B cell (primary cell): ENCODE measurements at places on chromosomes 2 and 18. TPM values are rescaled to one million over a fixed set of nuclear protein-coding genes. Genes with fewer than 3 reads are reported as not detected.

The LRRC30 gene
- not detected in 2 replicates for total RNA-seq

GRCh38 chr2:20925265-20925889, 102.5 kb upstream of the LDAH start:
- DNase-seq: no peak

DNA sequence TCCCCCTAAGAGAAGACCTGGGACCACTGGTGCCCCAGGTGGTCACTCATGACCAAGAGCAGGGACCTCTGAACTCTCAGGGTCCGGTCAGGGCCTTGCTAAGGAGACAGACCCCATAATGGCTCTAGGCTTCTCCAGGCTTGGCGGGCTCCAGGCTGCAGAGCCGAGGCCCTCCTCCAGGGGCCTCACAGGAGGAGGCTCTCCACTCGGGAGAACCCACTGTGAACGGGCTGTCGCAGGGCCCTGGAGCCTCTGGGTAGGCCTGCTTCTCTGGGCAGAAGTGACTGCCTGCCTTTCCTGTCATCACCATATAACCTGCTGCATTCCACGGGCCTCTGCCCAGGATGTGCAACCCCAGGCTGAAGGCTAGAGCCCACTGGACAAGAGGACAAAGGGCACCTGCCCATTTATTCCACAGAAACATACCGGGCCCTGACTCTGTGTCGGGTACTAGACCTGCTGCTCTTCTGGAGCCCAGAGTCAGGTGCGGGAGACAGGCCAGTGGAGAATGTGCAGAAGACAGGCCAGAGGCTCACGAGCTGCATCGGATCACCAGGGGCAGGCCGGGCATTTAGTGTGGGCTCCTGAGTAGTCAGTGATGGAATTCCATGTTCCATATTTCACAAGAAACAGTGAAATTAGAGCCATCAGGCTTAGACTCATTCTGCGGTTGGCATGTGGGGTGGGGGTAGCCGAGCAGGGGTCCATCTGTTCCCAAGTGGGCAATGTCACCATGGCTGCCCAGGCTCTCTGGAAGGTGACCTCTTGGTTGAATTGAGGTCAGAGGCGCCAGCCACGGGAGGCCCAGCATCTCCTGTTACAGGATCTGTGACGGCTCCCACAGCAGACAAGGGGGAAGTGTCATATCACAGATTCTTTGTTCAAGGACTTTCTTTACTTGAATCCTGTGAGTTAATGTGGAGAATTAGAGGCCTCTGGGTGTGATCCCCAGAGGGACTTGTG, 220.8 kb downstream of the SH3RF3 start:
- DNase-seq: no peak

GRCh38 chr18:47844828-47845498, 85.5 kb downstream of the SMAD2 start:
- no peak for DNase-seq

DNA sequence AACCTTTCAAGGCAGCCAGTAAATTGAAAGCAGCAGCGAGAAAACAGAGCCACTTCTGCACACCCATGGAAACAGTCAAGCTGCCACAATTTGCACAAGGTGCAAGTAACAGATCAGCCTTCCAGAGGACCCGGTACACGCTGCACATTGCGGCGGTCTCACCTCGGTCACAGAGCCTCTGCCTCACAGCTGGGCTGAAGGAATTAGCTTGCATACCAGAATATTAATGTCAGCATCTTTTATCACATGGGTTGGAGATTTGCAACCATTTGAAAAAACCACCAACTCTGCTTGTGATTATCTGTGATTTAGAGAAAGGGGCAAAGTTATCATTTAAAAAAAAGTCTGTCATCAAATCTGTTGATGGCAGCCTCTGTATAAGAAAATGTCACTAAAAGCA, 330.5 kb upstream of the TCF4 start:
- DNase-seq: no peak

The KLF7 gene
- 81.2 and 93.2 TPM in 2 replicates for total RNA-seq

The DYNAP gene
- total RNA-seq: not detected in 2 replicates

The OSBPL6 gene
- not detected in 2 replicates for total RNA-seq

DNA sequence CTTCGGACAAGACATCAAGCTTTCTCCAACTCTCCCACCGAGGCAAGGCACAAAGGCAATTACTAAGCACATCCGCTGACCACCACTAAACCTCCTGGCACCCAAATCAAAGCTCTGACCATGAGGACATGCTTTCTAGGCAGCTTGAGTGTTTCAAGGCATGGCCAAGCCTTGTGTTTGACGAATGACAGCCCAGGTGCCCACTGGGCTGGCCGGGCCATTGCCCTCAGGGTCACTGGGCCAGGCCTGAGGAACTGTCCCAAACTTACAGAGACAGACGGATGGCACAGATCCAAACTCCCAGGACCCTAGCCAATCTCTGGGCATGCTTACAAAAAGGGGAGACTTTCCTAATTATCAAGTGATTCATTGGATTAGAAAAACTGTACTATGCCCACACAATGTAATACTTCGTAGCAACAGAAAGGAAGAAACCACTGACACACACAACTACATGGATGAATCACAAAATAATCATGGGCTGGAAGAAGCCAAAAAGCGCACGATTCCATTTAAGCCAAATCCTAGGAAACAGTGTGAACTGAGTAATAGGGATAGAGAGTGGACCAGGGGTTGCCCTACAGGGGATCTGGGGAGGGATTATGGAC, 20.2 kb downstream of the CRACDL start:
- no peak for DNase-seq

DNA sequence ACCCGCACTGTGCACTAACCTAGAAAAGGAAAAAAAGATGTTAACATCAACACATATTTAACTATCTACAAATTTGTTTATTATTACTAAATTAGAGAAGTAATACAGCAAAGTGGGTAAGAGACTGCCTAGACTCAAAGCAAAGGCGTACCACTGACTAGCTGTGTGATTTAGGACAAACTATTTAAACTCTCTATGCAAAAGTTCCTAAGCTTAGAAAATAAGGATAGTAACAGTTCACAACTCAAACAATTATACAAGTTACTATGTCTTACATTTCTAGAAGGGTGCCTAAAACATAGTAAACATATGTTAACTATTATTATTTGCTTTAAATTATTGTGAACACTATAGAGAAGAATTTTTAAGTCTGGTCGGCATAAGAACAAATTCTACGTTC, 119.4 kb downstream of the RTTN start:
- DNase-seq: peak; percentile 5

- no peak for DNase-seq
Measured at GRCh38 chr2:191318729-191319078, 73.5 kb downstream of the MYO1B start.

DNA sequence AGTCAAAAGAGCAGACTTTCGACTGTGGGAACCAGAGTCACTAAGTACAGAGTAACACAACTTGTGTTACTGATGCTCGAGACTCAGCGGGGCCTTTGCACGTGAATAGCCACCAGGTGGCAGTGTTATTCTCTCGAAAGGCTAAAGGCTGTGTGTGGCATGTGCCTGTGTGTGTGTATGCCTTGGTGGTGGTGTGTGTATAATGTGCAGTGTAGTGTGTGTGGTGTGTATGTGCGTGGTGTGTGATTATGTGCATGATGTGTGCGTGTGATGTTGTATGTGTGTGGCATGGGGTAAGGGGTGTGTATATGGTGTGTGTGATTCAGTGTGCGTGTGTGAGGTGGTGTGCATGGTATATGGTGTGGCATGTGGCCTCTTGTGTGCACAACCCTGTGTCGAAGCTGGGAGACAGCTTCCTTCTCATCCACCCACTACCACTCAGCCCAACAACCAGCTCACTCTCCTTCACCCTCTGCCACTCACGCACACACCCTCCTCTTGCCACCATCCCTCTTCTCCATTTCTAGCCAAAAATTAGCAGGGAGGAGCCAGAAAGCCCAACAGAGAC, 83.0 kb upstream of the ZNF532 start:
- peak; percentile 84 for DNase-seq

DNA sequence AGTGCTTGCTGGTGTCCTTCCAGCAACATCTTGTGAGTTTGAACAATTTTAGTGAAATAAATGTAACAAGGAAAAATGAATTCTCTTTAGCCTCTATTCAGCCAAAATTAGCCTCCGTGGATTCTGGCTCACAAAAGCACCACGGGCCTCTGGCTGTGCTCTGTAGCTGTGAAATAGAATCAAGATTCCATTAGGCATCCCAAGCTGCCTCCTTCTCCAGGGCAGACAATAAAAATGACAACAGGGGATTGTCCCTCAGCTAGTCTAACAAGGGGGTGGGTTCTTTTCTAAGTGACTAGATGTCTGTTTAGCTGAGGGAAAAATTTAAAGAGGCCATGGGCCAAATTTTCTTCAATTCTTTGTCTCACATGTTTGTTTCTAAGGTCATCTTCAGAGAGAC, 254.7 kb upstream of the FIGN start:
- DNase-seq: no peak

DNA sequence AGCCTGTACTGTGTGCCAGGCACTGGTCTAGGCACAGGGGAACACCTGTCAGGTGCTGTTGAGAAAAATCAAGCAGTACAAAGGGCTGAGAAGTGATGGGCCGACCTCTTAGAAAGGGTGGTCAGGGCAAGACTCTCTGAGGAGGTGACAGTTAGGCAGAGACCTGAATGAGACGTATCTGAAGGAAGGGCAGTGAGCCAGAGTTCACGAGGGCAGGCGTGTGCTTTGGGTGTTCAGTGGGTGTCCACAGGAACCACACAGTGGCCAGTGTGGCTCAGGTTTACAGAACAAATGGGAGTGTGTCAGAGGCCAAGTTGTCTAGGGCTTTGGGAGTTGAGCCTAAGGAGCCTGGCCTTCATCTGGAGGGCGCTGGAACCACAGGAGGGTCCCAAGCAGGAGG, 6.2 kb downstream of the ARMC9 start:
- no peak for DNase-seq

GRCh38 chr2:130912471-130912870, 75.8 kb downstream of the ARHGEF4 start:
- no peak for DNase-seq

The FTCDNL1 gene
- 1.6 and 1.9 TPM in 2 replicates for total RNA-seq
